ENCODE measurements at places on chromosomes 2 and 18.

GRCh38 chr2:11710632-11711353 is 35.6 kb upstream of the LPIN1 start:
- no peak for DNase-seq

GRCh38 chr2:88146590-88146989 is 18.7 kb upstream of the FABP1 start:
- no peak for DNase-seq

DNA sequence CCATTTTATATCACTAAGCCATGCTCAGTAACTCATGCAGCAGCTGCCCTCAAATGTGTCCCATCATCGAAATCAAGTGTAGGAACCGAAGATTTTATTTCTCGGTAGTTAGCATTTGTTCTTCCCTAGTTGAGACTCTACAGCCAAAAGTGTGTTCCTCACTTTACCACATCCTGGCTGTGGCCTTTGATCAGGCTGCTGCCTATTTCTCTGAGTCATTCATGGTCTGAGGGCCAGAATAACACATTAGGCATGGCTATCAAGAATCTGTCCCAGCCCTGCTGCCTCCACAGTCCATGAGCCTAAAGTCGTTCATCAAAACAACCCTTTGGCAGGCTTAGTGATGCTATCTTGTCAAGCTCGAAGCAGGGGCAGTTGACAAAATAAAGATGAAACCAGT is 300.1 kb downstream of the TDRD15 start:
- DNase-seq, result no peak

GRCh38 chr2:180021850-180022249 is 14.8 kb upstream of the CWC22 start:
- DNase-seq, result no peak

GRCh38 chr18:10169064-10169562 is 255.3 kb downstream of the VAPA start:
- DNase-seq, result no peak

DNA sequence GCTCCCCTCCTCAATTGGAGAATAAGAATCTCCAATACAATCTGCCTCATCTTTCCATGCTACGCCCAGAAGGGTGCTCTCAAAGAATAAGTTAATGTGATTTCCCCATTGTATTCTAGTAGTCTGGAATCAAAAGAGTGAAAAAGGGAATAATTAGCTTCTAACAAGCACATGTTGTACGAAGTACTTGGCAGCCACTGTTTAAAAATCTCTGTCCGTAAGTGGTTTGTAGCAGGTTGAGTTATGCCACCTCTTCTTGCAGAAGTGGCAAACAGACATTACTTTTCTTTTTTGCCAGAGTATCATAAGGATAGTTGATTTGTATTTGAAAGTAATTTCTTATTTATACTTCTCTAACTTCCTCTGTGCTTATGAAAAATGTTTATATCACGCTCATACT is 184.7 kb downstream of the CD226 start:
- DNase-seq, result no peak

DNA sequence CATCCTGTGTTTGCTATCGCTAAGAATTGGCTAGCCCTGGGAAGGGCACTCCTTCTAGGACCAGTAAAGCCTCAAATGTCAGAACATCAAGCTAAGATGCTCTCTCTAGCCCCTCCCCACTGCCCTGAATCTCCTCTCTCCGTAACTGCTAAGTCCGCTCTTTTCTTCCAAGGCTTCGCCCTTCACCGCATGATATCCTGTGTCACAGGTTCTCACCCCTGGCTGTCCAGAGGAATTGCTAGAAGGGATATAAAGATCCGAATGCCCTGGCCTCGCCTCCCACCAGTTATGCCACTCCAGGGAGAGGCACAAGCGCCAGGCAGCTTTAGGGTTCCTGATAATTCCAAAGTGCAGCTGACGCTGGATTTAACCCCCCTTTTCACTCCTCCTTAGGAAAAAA is 17.1 kb upstream of the GPR45 start:
- no peak for DNase-seq

DNA sequence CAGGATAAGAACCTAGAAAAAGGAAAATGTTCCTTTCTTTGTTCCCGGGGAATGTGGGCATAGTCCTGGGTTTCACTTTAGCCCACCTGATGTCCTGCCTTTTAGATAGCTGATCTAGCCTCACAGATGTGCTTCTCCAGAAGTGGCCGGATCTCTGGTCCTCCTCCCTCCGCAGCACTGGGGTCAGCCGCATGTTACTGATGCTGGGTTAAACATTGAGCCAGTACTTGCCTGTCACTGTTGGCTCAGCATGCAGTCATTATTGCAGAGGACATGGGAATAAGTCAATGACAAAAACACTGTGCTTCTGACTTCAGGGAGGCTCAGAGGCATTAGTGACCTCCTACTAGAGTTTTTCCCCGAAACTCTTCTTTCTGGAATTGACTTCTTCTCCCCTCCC is 27.6 kb downstream of the NCK2 start:
- DNase-seq, result no peak

GRCh38 chr2:16725549-16725948 is 59.9 kb upstream of the CYRIA start:
- no peak for DNase-seq
